Caco-2 (cell line): ENCODE measurements at places on chromosomes 2 and 18.

DNA sequence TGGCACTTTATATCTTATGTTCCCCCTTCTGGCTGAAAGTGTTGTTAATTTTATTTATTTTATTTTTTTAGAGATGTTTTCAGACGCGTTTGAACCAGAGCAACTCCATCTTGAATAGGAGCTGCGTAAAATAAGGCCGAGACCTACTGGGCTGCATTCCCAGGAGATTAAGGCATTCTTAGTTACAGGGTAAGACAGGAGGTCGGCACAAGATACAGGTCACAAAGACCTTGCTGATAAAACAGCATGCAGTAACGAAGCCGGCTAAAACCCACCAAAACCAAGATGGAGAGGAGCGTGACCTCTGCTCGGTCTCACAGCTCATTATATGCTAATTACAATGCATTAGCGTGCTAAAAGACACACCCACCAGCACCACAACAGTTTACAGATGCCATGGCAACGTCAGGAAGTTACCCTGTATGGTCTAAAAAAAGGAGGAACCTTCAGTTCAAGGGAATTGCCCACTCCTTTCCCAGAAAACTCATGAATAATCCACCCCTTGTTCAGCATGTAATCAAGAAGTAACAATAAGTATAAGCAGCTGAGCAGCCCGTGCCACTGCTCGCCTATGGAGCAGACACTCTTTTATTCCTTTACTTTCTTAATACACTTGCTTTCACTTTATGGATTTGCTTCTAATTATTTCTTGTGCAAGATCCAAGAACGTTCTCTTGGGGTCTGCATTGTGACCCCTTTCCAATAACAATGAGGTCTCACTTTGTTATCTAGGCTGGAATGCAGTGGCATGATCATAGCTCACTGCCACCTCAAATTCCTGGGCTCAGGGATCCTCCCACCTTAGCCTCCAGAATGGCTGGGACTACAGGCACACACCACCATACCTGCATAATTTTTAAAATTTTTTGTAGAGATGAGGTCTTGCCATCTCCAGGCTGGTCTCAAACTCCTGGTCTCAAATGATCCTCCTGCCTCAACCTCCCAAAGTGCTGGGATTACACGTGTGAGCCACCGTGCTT, 55.9 kb downstream of the CACNB4 start:
- no peak for DNase-seq

- no peak for DNase-seq
These were observed 116.9 kb downstream of the ALPK2 start for GRCh38 chr18:58511897-58512581.

DNA sequence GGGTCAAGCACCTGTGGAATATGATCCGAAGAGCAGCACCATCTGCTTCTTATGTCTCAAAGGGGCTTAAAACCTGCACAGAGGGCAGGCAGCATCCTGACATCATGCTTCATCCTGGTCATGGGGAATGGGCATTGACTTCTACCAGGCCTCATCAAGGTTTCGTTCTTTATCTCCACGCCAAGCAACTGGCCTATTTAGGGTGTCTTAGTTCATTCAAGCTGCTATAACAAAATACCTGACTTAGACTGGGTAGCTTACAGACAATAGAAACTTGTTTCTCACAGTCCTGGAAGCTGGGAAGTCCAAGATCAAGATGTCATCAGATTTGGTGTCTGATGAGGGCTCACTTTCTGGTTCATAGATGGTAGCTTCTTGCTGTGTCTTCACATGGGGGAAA, 69.4 kb downstream of the MYO3B start:
- no peak for DNase-seq

- DNase-seq: no peak
These were observed 14.3 kb downstream of the SPTBN1 start for GRCh38 chr2:54470266-54470938.

DNA sequence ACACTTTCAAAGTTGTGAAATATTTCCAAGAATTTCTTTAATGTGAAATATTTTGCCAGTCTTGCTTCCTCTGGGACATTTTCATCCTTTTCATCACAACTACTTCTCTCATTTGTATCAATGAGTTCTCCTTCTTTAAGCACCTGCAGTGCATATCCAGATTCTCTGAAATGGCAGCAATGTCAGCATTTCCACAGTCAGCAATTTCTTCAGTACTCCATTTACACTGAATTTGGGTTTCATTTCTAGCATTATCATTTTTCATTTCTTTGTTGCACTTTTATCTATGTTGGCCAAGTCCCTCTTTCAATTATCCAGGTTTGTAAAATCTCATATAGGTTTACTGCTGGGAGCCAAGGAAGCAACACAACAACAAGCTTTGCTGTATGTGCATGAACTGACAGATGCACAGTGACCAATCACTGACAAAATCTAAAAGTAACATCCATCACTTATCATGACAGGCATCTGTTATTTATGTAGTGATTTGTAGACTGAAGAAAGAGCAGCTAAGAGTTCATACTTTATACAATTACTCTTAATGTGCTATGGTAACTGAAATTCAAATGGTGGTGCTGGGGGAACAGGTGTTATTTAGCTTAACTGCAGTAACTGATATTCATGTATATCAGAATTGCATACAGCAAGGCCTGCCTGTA, 43.9 kb downstream of the SS18 start:
- no peak for DNase-seq

DNA sequence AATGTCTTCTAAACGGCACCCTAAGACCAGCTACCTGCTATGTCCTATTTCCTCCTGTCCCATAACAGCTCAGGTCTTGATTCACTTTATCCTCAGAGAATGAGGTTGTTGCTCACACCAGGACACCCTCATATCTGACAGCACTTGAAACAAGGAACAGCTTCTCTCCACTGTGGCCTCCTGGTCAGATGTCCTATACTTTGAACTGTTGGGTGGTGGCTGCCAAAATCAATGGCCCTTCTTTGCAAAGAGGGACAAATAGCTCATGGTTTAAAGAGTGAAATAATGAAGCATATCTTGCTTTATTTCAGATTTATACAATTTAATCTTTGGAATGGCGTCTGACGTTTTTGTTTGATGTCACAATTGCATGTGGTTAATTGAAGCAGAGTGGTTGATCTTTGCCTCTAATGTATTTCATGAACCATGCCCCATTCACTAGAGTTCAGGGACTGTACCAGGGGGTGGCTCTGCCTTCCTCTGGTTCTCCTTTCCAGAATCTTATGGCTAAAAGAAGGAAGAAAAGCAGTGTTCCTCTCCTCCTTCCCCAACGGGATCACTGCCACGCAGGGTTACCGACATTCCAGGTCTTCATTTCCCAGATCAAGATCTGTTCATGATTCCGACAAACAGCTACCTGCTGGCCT, 24.1 kb upstream of the ZCCHC2 start:
- no peak for DNase-seq

DNA sequence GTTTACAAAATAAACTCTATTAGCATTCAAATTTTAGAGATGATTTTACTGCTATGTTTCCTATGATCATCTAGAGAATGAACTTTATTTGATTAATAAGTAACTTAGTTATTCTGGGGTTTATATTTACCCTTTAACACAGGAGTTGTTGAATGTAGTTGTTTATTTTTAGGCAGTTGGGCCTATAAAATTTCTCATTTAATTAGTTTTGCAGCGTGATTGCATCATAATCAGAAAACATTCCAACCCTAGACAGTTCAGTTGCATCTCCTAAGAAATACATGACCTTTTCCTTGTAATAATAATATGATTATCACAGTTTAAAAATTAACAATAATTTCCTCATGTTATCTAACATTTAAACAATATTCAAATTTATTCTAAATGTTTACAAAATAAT, 224.7 kb upstream of the CDH7 start:
- DNase-seq: no peak

GRCh38 chr2:192150166-192150565, 44.6 kb downstream of the TMEFF2 start:
- no peak for DNase-seq

DNA sequence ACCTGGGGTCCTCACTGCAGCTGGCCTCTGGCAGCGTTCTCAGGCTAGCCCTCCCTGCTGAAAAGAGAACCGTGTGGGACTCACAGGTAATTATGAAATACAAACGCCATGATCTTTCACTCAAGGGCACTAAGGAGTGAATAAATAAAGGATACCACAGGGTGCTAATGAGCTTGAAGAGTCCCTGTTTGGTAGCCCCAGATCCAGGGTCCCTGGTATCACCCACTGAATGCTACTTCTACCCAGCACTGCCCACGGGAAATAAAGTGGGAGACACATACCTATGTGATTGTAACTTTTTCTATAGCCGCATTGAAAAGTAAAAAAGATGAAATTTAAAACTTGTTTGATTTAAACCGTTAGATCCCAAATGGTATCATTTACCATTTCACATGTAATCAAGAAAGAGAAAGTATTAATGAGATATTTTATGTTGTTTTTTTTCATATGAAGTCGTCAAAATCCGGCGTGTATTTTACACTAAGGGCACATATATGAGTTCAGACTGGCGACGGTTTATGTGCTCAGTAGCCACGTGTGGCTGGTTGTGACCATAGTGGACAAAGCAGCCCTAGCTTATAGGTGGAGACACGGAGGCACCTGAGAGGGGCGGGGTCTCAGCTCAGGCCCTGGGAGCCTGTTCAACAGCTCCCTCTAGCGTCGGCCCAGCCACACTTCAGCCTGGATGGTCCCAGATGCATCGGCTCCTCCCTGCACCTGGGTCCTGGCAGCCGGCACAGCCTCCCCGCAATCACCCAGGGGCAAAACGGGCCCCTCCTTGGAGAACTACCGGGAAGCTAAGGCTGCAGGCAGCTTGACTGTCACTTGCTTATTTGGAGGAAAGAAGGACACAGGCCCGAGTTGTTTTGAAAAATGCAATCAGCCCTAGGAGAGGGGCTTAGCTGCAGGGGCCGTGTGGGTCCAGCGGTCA, 39.2 kb downstream of the ODC1 start:
- DNase-seq: peak; percentile 91

- DNase-seq: peak; percentile 40
These were observed 463 bp downstream of the PPP1CB start for GRCh38 chr2:28751956-28752630.

- DNase-seq: no peak
These were observed 208.1 kb downstream of the KLHL29 start for GRCh38 chr2:23592898-23593751.

GRCh38 chr2:212936572-212936971, 214.8 kb downstream of the IKZF2 start:
- DNase-seq: no peak

DNA sequence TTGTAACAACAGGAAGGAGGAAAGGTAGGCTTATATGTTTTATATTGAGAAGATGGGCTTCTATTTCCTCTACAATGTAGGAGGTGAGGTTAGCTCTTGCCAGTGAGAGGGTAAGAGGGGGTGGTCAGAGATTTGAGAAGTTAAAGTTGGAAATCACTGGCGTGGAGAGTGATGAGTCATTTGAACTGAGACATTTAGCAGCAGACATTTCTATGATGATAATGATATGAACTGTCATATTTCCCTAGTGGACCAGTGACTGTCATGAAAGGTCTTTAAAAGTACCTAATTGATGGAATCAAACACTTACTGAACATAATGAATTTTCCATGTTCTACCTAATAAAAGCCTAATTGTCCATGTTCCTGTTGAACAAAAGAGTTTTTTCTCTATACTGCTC, 126.1 kb downstream of the FAM161A start:
- DNase-seq: no peak

GRCh38 chr18:8402237-8402636, 207.0 kb upstream of the RAB12 start:
- DNase-seq: no peak

DNA sequence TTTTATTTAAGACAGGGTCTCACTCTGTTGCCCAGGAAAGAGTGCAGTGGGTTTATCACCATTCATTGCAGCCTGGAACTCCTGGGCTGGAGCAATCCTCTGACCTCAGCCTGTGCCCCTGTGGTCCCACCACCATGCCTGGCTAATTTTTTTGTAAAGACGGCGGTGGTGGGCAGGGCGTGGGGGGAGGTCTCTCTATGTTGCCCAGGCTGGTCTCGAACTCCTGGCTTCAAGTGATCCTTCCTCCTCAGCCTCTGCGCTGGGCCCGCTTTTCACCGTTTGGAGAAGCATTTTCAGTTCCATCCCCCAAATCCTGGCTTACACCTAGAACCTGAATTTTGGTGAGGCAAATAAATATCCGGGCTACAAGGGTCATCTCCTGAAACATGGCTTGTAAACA, 1.4 kb upstream of the ATP5F1A start:
- DNase-seq: no peak

DNA sequence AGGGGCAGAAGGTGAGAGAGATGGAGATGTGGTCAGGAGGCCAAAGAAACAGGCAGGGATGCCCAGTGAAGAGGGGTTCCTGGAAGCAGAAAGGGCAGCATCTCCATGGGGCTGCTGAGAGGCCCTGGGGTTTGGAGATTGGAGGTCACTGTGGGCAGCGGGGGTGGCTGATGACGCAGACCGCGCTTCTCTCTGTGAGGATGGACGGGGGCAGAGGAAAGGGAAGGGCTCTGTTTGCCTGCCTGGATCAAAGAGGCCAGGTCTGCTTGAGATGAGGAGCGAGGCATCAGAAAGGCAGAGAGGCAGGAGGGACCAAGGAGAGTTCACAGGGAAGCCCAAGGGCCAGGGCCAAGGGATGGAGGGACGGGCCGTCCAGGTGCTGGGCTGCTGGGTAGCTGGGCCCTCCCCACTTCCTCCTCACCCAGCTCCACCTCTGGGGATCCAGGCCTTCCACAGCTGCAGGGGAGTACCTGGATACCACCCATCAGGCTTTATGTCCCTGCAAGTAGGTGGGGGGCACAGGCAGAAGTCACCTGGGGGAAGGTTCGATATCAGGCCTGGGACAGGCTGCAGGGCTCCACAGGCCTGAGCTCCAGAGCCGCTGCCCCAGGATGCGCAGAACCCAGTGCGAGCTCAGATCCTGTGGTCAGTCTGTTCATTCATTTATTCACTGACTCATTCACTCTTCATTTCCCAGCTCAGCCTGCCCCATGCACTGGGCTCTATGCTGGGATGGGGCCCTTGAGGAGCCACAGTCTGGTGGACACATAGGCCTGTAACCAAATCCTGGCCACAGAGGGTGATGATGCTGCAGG, 30.6 kb downstream of the ADRA2B start:
- DNase-seq: peak; percentile 34

DNA sequence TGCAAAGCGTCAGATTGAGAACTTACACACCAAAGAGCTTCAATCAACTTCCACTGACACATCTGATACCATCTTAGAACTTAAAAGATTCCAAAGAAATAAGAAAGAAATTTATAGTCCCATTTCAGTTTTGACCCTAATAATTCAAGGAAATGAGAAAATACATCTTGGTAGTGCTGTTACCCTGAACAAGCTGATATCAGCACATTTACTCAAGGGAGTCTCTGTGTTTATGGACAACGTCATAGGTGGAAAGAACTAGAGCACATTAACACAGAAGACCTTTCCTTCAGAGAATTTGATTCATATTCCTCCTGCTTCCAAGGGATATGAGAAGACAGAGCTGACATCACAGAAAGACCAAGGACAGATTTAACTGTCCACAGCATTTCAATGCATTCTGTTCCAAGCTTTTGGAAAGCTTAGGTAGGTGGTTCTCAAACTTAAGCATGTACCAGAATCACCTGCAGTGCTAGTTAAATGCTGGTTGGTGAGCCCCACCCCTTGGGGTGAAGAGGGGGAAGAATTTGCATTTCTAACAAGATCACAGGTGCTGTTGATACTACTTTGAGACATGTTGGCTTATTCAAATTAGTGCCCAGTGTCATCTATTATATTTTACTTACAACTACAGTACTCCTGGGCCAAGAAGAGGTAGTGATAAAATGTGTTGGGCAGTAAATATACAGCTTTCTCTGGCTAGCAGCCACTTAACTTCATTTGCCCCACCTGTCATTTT, 59.8 kb downstream of the LDAH start:
- no peak for DNase-seq
